ENCODE measurements at places on chromosomes 4 and X. TPM values are rescaled to one million over a fixed set of nuclear protein-coding genes. Genes with fewer than 3 reads are reported as not detected.

Gene TMEM154
- total RNA-seq = 17.2 TPM

Gene MAGEA4
- not detected for total RNA-seq

GRCh38 chrX:9148615-9149399, 114.9 kb upstream of the FAM9B start:
- no peak for DNase-seq

- DNase-seq = no peak
Observed at GRCh38 chr4:7389719-7390118, 45.0 kb downstream of the PSAPL1 start.

- DNase-seq = no peak
Observed at GRCh38 chr4:26522478-26522877, 32.2 kb upstream of the CCKAR start.

DNA sequence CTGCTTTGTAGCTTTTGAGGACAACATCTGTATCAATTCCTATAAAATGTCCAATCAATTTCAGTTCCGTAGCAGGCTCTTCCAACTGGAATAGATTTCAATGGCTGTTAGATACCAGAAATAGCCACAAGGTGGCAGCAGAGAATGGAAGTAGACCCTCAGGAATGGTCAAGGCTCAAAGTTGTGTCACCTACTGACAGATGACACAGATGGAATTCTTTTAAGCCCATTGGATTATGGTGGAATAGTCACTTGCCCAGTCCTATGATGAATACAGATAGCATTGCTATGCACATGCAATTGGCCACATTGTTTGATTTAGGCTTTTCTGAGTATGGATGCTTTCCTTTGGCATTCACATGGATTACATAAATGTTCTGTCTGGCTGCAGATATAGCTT, 130.4 kb upstream of the RADX start:
- DNase-seq = no peak

DNA sequence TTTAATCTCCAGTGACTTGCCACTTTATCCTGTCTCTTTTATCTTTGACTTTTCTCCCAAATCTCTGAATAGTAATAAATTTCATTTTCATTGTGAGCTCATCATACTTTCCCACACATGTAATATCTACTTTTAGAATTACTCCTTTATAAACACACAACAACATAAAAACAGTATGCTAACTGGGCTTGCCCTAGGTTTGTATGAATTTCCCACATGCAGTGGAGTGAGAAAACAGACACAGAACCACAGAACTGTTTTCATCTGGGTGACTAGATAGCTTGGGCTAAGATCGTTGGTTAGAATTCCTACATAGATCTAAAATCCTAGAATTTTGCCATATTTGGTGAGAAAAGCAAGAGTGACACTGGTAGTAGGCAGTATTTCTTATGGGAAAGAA, 409.5 kb downstream of the SPRY1 start:
- no peak for DNase-seq

DNA sequence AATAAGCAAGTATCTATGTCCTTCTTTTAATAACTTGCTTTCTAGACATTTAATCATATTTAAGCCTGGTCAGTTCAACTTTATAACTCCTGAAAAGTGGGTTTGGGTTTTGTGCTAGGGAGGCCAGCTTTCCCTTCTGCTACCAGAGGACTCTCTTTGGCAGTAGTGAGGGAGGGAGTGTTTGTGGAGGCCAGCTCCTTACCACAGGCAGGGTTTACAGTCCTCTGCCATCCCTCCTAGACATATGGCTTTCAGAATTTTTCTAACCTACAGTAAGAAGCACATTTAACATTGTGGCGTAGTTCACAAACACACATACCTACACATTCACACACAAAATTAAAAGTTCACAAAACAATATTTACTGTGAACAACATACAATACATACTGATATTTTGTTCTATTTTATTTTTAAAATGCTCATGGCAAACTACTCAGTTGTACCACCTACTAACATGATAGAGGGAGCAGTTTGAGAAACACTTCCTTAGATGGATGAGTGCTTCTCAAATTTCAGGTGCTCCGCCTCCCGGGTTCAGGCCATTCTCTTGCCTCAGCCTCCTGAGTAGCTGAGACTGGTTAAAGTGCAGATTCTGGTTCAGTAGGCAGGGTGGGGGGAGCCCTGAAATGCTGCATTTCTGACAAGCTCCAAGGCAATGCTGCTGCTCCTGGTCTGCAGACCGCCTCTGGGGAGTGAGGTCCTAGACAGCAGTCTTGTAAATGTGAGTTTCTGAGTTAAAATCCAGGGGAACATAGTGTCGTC, 86.7 kb downstream of the PTTG2 start:
- no peak for DNase-seq

- no peak for DNase-seq
Observed at GRCh38 chrX:80876877-80877276, 67.2 kb upstream of the BRWD3 start.

DNA sequence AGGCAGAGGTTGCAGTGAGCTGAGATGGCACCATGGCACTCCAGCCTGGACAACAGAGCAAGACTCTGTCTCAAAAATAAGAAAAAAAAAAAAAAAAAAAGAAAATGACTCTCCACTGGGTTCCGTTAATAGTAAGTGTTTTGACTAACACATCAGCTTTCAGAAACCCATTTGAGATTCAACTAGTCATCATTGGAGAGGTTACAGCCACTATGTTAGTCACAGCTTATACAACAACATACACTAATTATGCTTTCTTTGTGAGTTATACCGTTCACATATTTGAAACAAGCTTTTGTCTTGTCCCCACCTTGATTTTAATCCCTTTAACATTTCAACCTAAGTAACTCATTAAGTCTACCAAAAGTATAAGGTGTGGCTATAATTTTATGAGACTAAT, 48.2 kb downstream of the HADH start:
- DNase-seq = no peak

- no peak for DNase-seq
Observed at GRCh38 chr4:123064390-123064789, 142.0 kb upstream of the NUDT6 start.

DNA sequence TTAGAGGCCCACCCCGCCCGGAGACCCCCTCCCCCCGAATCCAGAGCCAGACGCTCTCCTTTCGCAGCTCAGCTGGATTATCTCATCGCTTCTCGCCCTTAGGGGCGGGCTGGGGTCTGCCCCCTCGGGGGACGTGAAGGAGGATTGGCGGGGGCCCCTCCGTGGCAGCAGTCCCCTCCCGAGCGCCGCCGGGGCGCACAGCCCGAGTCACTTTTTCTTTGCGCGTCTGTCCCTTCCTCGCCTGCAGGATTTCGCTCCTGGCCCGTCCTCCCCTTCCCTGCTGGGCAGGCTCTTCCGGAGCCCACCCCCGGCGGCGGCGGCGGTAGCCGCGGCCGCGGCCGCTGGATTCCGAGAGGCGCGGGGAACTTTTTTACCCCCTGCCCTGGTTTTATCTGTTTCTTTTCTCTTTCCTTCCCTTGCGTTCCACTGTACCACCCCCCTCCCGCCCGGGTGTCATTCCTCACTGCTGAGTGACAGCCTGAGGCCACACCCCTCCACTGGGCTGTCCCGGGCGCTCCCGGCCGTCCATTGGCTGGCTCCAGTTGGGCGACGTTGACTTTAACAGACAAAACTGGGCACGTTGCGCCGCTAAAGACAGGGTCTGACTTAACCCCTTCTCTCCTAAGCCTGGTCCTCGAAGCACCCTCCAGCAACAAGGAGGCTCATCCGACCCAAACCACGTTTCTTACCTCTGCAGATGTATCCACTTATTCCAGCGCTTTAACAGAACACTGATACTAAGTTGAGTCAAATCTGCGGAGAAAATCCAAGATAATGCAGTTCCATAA, 492 bp upstream of the NKX3-2 start:
- DNase-seq = peak; percentile 60
